H4 (cell line): ENCODE measurements at places on chromosomes 5 and 9. TPM values are rescaled to one million over a fixed set of nuclear protein-coding genes. Genes with fewer than 3 reads are reported as not detected.

TSSK1B gene
- not detected in 2 replicates for total RNA-seq

CYSRT1 gene
- 0.14 and 0.37 TPM in 2 replicates for total RNA-seq

NUTM2F gene
- not detected in 2 replicates for total RNA-seq

STARD4 gene
- 67.1 and 91.0 TPM in 2 replicates for total RNA-seq
